ENCODE measurements at places on chromosomes 4 and X.

DNA sequence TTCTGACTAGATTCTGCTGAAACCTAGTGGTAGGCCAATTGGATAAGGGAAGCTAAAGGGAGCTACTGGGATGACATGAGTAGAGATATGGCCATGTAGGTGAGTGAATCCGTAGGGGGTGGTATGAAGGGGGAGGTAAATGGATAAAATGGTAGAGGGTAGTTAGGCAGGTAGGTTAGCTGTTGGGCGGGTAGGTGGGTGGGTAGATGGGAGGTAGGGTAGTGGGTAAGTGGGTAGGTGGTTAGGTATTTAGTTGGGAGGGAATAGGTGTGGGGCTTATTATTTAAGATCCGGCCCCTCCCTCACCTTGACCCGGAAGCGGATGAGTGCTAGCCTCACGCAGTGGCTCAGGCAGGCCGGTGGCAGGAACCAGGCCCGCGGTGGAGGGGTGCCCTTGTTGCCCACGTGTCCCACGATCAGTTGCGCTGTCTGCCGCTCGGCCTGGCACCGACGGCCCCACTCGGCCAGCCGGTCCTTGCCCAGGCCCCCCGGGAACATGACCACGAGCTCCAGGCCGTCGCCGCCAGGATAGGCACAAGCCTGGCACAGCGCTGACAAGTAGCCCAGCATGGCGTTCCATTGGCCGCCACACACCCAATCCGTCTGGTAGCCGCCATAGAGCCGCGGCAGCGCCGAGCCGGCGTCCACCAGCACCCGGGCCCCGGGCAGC lies 725 bp downstream of the FAM120C start:
- peak; percentile 43 for DNase-seq

DNA sequence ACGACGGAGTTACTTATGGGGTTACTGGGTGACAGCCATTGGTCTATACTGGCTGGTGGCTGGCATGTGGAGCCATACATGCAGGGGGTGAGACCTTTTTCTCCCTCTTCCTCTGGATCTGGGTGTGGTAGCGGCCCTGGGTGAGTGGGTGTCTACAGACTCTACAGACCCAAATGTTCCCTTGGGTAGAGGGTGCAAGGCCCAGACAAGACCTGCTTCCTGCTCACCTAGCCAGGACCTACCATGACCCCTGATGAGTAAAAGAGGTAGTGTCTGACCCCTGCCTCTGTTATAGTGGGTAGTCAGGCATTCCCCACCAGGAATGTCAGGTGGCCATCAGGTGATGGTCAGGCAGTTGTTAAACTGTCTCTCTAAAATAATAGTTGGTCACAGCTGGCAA lies 66.8 kb downstream of the SLC2A9 start:
- DNase-seq: no peak

- peak; percentile 38 for DNase-seq
Measured at GRCh38 chr4:1309261-1310010, 19.7 kb downstream of the MAEA start.

- DNase-seq: no peak
Measured at GRCh38 chrX:45598861-45599260, 398.2 kb upstream of the DIPK2B start.

DNA sequence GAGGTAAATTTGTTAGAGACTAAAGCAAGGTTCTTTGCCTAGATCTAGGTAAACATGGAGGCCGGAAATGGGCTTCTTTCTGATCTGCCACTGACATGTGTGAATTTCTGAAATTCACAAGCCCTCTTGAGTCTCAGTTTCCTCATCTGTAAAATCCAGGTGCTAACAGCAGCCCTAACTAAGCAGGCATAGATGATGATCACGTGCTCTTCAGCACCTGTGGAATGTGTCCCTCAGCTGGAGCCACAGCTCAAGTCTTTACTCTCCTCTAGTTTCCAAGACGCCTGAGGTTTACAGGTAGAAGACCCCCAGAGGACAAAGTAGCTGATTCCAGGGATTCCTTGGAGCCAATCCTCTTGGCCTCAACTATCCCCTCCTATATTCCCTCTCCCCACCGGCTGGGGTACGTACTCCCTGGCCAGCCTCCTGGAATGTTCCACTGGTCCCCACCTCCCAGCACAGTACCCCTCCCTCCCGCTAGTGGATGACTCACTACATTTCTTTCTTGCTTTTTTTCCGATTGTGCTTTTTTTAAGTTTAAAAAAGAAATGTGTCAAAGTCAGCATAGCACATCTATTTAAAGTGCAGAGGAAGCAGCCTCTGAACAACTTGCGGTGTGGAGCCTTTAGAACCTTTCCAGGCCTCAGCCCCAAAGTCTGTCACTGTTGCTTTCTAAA lies 98.4 kb downstream of the PHKA2 start:
- no peak for DNase-seq

- no peak for DNase-seq
Measured at GRCh38 chr4:116480546-116480945, 604.8 kb downstream of the TRAM1L1 start.

DNA sequence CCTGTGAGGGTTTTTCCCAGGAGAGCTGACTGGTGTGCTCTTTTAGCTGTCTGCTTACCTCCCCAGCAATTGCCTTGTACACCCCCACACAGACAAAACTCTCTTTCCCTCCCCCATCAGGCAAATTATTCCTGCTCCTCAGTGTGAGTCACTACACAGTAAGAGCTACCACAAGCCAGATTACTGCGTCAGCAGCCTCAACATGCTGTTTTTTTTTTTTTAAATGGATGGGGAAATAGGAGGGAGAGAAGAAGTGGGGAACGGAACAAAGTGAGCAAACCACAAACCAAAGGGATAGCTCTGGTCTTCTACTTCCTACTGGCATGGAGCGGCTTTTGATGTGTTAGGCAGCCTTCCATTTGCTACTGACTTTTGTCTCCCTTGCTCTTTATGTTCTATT lies 107.5 kb upstream of the ACSL4 start:
- DNase-seq: no peak

DNA sequence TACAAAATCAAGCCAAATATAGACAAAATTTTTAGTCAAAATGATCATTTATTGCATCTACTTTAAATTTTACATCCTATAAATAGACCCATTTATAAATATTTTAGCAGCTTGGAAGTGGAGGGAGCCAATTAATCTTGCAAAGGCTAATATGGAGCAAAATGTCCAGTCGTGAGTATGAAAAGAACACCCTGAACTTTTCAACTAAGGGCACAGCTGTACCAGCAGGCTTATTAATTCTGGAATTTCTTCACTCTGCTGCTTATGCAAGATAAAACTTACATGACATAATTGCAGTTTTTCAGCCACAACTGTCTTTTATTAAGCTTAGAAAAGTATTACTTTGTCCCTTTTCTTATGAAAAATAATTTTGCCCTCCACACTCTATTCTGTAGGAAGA lies 22.9 kb upstream of the USP53 start:
- no peak for DNase-seq

- DNase-seq: no peak
Measured at GRCh38 chr4:21469438-21470300, 478.9 kb downstream of the KCNIP4 start.

- no peak for DNase-seq
Measured at GRCh38 chr4:169079942-169080827, 70.1 kb upstream of the CBR4 start.

DNA sequence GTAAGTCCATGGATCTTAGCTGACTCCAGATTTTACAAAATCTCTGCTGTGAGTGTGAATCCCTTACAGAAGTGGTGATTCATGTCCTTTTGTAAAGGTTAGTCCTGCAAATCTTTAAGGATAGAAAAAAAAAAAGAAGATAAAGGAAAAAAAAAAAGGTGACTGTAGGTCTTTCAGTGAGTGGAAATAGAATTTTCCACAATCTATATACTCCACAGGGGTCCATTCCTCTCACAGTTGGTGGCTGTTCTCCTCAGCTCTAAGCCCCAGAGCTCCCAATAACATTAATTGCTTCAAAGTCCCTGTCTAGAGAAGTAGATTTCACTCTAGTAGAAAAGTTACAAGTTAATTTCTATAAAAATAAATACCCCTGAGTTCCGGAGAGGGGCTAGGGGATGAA lies 189.1 kb downstream of the NDST4 start:
- no peak for DNase-seq

DNA sequence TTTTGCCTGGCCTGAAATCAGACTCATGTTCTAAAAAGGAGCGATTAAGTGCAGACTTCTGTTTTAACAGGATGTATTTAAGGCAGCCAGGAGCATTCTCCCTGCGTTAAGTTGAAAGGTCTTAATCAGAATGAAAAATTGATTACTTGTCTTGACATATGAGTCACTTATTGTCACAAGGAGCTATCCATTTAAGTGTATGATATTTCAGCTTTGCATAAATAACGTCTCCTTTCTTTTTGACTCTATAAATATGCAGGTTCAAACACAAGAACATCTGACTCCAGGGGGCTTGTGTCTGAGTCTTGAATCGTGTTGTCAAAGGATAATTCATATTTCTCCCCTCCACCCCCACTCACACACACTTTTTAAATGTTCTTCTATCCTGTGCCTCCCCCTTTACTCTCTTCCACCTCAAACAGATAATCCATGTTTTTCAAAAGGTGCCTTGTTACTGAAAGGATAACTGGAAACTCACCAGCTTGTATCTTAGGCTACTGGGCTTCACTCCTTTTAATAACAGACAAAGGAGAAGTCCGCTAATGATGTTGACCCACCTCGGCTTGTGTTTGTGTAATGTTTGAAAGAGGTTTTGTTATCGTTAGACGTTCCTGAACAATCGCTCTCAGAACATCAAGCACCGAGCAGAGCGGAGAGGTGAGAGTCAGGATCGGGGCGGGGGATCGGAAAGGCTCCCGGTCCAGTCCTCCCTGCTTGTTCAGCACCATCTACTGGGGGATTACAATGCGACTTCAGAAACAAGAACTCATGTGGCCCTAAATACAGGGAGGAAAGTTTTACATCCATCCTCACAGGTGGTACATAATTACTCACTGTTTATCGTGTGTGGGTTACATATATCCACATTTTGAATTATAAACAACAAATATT lies 107.5 kb upstream of the RPL34 start:
- DNase-seq: peak; percentile 13

- DNase-seq: peak; percentile 56
Measured at GRCh38 chrX:130082244-130083106, 27.8 kb downstream of the ELF4 start.

DNA sequence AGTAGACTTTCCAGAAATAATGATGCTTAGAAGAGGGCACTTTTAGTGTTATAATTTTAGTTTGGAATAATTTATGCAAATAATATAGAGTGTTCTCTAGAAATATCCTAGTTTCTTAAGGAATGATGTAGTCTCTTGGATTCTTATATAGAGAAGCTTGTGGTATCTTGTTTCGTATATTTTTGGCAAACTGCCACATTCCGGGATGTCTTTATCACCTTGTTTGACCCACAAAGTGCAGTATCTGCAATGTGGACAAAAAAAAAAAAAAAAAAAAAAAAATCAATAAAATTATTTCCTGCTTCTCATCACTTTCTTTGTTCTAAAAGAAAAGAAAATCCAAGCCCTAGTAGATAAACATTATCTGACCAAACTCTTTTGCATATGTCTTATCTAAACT lies 1577.7 kb upstream of the TENM3 start:
- DNase-seq: no peak

DNA sequence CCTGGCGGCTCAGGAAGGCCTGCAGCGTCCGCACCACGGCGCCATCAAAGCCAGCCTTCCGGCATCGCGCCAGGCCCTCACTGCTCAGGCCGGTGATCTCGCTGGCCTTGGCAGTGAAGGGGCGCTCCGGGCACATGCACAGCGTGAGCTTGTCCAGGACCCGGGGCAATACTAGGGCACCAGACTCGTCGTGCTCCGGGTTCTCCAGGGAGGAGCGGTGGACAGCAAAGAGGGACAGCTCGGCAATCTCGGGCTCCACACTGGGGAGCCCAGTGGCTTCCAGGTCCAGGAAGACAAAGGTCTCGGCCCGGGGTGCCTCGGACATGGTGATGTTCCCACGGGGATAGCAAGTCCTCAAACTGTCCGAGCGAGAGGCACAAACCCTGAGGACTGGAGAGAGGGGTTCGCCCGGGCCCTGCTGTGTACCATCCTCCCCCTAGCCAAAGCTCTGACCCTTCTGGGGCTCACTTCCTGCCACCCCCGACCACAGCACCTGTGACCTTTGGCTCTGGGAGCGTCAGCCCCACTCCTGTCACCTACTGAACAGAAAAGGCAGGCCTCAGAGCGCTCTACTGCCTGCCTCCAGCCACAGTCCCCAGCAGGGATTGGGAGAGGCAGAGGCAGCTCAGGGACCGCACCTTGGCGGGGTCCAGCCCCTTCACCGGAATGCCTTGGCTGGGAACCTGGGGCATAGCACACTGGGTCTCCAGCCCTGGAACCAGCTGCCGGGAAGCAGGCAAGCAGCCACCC lies 575 bp downstream of the TREX2 start:
- DNase-seq: no peak

- no peak for DNase-seq
Measured at GRCh38 chrX:152658302-152658701, 20.6 kb downstream of the GABRQ start.

GRCh38 chr4:18394656-18395055 lies 373.1 kb upstream of the LCORL start:
- DNase-seq: no peak

GRCh38 chr4:8215001-8215427 lies 15.9 kb downstream of the SH3TC1 start:
- DNase-seq: no peak

DNA sequence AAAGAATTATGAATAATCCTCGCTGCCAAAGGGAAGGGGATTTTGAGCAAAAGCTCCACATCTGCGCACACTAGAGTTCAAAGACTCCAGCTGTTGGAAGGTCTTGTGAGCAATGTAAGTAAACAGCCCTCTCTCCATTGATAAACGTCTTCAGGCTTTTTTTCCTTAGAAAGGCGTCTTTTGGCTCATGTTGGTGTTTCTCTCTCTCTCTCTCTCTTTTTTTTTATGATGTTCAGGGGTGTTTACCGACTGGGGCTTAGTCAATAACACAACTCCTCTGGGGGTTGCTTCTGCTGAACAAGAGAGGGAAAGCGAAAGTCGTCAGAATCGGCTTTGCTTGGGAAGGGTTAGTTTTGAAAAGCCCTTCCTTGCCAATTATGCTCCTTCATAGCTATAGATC lies 53.2 kb upstream of the C1QTNF7 start:
- no peak for DNase-seq

DNA sequence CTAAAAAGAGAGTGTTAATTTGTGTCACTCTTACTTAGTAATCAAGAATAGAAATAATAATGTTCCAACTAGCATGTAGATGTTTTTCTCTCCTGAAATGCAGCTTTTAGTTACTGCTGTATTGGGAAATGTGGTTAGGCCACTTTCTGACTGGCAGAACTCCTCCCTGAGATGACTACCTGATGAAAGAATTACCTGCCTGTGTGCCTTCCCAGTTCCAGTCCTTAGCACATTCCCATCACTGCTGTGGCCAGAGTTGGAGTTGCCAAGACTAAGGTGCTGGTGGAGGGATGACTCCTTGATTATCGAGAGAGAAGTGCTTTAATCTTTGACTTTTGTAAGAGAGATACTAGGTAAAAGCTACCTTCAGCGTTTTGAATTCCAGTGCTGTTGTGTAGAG lies 9.5 kb downstream of the GAB1 start:
- DNase-seq: no peak

GRCh38 chr4:102707150-102707549 lies 53.6 kb downstream of the MANBA start:
- no peak for DNase-seq

Measured in activated CD8-positive, alpha-beta memory T cell treated with anti-CD3 and anti-CD28 coated beads for 4 hours (primary cell).